NCI-H187 (cell line): ENCODE measurements at places on chromosomes 4 and X.

- no peak for DNase-seq
These were observed 160.3 kb downstream of the DCLK2 start for GRCh38 chr4:150238591-150238990.

DNA sequence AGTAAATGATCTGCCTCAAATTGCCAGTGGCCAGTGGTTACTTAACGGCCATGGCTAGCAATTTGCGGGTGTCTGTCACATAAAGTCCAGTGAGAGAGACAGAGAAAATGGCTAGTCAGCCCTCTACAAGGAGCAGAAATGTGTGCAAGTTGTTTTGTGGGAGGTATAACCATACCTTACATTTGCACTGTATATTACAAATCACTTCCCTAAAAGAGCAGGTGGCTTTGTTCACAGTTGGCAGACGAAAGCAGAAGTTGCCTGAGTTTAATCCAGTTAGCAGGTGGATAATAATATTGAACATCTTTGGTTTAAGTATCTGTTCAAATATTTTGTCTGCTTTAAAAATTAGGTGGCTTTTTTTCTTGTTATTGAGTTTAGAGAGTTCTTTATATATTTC lies 15.6 kb downstream of the SRPX start:
- no peak for DNase-seq

DNA sequence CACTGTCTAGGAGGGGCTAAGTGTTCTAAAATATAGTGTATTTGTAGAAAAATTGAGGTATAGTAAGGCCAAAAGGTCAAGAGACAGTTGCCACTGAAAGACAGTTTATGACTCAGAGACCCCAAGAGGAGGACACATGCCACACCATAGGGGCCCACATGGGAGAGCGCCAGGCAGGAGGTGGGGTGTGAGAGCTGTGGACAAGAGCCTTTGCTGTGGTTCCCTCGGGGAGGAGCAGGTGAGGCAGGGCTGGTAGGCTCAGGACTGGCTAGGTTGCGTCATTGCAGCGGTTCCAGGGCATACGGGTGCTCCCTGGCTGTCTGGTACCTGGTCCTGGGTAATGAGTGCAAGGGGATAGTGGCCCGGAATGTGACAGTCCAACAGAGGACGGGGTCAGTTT lies 37.6 kb downstream of the CCNQ start:
- DNase-seq, result no peak

GRCh38 chr4:100299046-100299840 lies 109.0 kb upstream of the DDIT4L start:
- DNase-seq, result no peak

- DNase-seq, result no peak
These were observed 102.1 kb downstream of the DCK start for GRCh38 chr4:71095545-71095944.

DNA sequence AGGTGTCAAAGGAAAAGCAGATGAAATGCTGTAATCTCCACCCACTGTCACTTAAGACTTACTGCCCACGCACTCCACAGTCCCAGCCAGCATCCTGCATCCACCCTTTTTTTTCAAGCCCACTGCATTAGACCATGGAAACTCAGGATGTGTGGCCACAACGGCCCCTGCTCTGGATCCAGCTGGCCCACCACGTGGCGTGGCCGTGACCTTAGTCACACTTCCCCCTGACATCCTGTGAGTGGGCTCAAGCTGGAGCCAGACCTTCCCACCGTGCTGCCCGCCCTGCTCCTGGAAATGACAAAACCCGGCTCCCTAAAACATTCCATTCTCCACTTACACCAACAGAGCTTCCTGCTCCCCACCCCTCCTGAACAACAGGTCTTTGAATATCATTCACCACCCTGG lies 588.3 kb upstream of the DIPK2B start:
- DNase-seq, result no peak

DNA sequence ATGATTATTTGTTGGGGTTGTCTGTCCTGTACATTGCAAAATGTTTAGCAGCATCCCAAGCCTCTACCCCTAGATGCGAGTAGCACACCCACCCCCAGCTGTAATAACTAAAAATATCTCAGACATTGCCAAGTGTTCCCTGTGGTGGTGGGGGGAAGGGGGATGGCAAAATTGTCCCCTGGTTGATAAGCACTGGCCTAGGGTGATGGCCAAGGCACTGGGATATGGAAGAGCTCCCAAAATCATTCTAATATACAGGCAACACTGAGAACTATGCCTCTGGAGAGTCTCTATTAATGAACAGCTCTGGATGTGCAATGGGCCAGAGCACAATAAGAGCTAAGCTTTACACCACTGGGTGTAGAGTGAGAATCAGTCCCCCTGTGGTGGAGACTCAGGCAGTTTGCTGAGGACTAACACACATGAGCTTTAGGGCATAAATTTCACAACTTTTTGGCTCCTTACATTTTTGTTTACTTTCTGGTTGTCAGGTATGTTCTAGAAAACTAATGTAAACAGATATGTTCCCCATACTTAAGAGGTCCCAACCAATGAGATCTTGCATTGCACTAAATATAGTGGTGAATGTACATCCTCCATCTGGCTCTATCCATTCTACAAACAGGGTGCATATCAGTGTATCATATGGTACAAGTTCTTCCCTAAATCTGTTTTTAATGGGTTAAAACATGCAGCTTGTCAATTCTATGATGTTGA lies 34.5 kb downstream of the EDNRA start:
- no peak for DNase-seq

GRCh38 chr4:186770481-186771175 lies 47.0 kb upstream of the FAT1 start:
- no peak for DNase-seq

GRCh38 chr4:43959976-43960375 lies 488.6 kb downstream of the KCTD8 start:
- no peak for DNase-seq

DNA sequence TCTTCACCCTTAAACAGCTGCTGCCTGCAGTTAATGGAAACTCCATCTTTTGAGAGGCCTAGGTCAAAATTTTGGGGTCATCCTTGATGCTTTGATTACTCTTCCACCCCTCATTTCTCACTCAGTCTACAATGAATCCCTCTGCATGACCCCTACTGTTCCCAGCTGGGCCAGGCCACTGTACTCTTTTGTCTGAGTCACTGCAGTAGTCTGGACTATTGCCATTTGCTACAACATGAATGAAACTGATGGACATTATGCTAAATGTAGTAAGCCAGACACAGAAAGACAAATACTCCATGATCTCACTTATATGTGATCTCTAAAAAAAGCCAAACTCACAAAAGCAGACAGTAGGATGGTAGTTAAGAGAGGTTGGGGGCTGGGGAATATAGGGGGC lies 28.3 kb downstream of the STK32B start:
- DNase-seq, result no peak

DNA sequence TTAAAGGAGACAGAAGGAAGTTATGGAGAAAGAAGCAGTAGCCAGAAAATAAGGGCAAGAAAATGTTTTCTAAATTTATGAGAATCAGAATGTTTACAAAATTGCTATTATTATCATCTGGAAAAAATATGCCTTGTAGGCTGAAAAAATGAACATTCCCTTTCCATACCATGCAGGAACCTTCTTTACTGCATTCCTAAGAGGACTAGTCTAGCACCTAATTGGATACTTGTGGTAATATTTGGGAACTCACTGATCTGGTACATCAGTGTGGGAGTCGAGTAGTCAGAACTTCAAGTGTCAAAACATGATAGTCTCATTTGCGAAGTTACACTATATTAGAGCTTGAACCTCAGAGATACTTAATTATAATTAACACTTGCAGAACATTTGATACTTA lies 51.9 kb downstream of the TET2 start:
- DNase-seq, result no peak
